Right cardiac atrium (tissue), 5 donors: ENCODE measurements at places on chromosomes 16 and 17. TPM values are rescaled to one million over a fixed set of nuclear protein-coding genes. Genes with fewer than 3 reads are reported as not detected.

C17orf50 gene
- not detected for total RNA-seq

HAS3 gene
- total RNA-seq = 0.89 TPM

AANAT gene
- not detected for total RNA-seq

NUDT7 gene
- total RNA-seq = 36.3 TPM

MCRIP1 gene
- total RNA-seq = 102 TPM

PYY gene
- total RNA-seq = not detected

TCAP gene
- total RNA-seq = 3,533 TPM

CSH1 gene
- not detected for total RNA-seq

CDYL2 gene
- 3.4 TPM for total RNA-seq

DNA sequence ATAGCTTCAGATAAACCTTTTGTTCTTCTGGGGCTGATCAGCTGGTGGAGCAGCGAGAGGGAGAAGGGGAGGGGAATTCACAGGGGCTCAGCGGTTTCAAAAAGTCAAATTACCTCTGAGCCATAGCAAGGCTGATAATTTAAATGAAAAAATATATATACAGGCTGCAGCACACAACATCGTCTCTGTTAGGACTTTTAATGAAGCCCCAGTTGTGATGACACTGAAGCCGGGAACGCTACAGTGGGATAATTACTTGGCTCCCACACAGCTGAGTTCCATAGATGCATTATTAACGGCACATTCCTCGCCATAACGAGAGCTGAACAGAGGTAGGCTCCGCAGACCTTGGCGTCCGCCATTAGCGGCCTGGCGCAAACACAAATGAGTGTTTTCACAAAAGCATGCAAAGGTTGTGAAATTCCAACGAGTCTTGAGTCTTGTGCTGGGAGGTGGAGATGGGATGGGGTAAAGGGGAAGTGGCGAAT, 216.0 kb downstream of the C16orf78 start:
- DNase-seq = no peak

GRCh38 chr16:28867241-28867640, 3.6 kb downstream of the SH2B1 start:
- no peak for DNase-seq

DNA sequence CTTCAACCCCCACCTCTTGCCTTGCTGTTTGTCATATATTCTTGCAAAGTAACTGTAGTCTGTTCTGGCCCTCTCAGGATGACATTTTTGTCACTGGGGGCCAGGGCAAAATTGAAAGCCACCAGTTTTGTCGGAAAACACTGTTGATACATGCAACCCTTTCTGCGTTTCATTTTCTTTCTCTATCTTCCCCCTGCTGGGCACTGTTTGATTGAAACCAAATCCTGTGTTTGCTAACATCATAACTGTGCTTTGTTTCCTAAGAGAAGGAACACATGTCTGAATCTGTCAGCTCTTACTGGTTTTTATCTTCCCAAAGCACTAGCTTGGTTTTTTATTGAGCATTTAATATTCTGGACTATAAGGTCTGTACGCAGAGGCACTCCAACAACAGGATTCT, 11.7 kb upstream of the CPPED1 start:
- DNase-seq = no peak

GRCh38 chr16:30490210-30490609, 17.7 kb downstream of the ITGAL start:
- no peak for DNase-seq

- no peak for DNase-seq
These were observed 155.6 kb downstream of the HS3ST2 start for GRCh38 chr16:22969567-22969966.

GRCh38 chr17:27944546-27945332, 51.6 kb upstream of the LYRM9 start:
- DNase-seq = no peak

DNA sequence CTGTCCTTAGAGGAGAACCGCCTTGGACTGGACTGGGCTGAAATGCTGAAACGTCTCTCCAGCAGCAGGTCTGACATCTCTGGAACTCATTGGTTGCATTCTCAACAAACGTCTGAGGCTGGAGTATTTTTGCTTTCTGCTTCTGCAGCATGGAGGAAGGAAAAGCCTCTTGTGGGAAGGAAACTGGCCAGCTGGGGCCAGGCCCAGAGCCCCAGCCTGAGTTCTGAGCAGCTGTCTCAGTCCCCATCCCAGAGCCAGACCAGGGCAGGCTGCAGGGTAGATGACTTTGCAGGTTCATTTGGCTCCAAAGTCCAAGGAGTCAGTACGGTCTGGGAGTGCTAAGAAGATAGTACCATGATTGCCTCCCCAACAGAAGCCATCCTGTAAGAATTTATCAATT, 18.3 kb downstream of the TEKT3 start:
- DNase-seq = peak; percentile 65

DNA sequence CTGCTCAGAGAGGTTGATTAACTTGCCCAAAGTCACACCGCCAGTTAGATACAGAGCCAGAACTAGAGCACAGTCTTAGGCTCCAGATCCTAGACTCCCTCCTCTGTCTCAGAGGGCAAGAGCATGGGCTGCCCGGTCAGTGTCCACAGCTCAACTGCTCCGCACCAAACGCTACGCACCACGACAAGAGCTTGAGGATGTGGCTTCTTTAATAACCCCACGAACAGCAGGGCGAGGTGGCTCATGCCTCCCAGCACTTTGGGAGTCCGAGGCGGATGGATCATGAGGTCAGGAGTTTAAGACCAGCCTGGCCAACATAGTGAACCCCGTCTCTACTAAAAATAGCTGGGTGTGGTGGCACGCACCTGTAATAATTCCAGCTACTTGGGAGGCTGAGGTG, 21.4 kb downstream of the FA2H start:
- DNase-seq = no peak

- DNase-seq = no peak
These were observed 531.7 kb upstream of the TOM1L1 start for GRCh38 chr17:54368906-54369305.

DNA sequence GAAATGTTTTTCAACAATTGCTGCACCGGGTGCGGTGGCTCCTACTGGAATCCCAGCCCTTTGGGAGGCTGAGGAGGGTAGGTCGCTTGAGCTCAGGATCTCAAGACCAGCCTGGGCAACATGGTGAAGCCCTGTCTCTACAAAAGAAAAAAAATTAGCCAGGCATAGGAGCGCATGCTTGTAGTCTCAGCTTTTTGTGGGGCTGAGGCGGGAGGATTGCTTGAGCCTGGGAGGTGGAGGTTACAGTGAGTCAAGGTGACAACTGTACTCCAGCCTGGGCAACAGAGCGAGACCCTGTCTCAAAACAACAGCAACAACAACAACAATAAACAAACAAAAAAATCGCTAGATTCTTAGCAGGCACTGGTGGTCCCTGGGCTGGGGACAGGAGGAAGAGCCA, 28.5 kb downstream of the IL21R start:
- no peak for DNase-seq

- DNase-seq = peak; percentile 27
These were observed 45.4 kb upstream of the RASD1 start for GRCh38 chr17:17541640-17542001.

DNA sequence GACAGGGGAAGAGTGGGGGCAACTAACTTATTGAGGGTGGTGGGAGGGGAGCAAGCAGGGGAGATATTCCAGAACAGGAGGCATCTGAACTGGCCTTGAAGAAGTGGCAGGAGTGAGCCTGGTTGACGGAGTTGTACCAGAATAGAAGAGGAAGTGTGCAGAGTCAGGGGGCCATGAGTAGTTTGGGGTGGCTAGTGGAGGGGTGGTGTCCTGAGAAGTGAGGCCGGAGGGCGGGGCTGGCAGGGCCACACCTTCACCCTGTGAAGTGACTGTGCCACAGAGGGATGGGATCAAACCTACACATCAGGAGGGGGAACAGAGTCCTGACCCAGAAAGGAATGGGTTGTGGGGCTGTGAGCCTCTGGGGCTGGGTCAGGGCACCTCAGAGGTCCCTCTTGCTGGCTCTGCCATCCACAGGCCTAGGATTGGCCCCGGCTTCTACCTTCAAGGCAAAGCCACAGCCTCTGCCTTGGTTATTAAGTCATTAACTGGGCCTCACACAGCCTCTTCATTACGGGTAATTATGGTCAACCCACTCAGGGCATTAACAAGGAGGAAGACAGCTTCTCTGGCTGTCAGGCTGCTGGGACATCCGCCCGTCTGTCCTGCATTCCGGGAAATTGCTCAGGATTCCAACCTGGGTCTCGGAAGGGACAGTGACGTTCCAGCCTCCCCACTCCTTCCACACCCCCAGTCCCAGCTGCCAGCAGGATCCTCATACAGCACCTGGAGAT, 12.7 kb downstream of the SPNS2 start:
- no peak for DNase-seq

GRCh38 chr17:48163809-48164208, 56.2 kb downstream of the SNX11 start:
- DNase-seq = no peak

DNA sequence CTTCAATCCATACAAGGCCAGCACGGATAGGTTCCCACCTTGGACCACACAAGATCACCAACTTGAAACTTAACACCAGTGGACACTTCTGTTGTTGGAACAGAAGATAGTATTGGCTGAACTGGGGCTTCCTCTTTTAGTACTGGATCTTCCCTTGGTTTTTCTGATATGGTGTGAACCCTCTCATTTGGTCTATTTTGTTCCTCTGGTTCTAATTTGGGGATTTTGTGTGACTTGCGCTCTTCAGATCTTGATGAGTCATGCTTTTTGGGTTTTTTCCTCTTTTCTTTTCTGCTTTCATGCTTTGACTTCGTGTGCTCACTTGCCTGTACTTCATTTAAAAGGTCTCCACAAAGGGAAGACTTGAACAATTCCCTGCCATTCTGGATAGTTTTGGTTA, 39.0 kb downstream of the SOST start:
- DNase-seq = no peak

- peak; percentile 35 for DNase-seq
These were observed 29.3 kb downstream of the UNC13D start for GRCh38 chr17:75814900-75815373.

GRCh38 chr16:83588070-83588469, 219.7 kb upstream of the HSBP1 start:
- no peak for DNase-seq

DNA sequence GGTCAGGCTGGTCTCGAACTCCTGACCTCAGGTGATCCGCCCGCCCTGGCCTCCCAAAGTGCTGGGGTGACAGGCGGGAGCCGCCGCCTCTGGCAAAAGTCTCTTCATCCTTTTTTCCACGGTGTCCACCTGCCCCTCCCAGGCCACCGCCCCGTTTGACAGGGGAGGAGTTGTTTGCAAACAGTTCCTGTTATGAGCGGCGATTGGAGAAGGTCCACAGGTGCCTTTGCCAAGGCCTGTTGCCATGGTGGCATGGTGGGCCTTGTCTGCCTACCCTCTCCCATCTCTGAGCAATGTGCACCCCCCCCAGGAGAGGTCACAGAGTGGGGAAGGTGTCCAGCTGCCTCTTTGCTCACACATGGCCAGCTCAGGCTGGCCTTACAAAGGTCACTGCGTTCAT, 16.0 kb upstream of the RAP1GAP2 start:
- no peak for DNase-seq

GRCh38 chr17:80969674-80970043, 22.0 kb upstream of the CHMP6 start:
- no peak for DNase-seq

DNA sequence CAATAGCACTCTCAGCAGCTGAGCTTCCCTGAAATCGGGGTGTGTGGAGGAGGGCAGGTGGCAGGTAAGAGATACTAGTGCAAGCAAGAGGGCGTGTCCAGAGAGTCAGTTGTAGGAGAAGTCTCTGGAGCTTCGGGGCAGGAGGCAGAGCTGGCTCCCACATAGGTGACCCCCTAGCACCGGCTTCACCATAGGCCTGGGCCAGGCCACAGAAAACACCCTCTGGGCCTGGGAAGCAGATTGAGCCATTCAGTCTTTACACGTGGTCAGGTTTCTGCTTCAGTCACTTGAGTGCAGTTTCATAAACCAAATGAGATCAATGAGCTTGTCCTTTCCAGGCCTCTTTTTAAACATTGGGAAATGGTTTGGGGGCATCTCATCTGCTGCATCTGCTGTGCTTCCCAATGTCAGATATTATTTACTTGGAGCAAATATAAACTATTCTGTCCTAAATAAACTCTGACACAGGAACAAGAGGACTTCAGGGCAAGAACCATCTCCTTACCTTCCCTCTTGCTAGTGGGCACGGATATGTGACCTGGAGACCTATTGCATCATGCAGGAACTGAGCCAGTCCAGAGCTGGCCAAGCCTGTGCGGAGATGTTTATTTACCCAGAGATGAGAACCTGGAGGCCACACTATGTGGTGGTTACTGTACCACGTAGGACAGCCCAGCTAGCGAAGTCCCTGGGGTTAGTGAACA, 16.1 kb downstream of the CCR7 start:
- no peak for DNase-seq

DNA sequence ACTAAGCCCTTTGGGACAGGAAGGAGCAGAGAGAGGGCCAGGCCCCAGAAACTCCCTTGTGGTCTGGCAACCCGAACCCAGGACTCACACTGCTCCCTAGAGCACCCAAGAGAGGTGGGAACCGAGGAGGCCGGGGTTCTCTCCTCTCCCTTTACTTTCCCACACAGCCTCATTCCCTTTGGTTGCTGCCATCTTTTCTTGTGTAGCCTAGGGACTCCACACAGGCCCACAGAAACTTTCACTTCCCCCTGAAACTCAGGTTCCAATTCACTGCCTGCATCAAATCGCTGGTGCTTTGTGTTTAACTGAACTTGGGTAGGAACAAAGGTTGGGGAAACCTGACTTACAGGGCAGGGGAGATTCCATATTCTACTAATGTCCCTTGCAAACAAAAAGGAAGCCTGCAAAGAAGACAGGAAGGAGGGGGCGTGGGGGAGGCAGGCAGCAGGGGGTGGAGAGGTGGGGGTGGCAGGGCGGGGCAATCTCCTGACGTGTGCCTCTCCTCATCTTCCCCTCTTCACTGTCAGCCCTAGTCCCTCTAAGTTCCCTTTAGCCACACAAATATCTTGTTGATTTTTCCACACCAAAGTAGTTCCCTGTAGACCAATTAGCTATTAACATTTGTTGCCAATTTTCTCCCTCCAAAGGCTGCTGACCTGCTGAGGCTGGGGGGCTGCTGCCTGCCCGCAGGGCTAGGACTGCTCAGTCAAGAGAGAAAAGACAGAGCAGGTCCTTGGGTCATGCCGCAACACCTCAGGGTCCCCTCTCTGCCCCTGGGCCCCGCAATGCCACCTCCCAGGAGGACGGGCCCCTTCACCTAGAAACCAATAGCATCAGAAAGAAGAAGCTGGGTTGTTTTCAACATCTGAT, 8.0 kb downstream of the ST3GAL2 start:
- DNase-seq = no peak
